Effector memory CD4-positive, alpha-beta T cell (primary cell): ENCODE measurements at places on chromosomes 1 and 21.

DNA sequence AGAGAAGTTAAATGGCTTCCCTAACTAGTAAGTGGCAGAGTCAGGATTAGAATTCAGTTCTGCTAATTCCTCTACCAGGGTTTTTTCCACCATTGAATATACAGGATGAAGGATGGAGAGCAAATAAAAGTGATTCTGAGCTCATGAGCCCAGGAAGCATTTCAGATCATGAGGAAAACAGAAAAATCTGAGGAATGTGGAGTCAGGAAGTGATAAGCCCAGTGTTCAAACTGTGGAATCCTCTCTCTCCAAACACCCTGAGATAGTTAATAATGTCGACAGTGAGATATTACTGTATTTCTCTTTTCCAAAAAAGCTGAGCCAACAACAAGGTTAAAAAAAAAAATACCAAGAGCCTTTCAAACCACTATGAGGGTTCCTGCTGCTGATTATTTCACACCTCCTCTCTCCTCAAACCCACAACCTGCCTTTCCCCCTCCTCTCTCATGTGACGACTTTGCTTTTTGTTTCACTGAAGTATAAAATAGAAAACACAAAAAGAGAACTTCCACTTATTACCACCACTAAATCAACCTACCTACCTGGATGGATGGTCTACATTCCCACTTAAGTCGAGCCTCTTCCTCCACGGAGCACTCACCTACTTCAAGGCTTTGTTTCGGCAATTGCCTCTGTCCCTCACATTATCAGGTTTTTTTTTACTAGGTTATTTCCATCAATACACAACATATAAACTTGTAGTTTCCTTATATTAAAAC, 8.9 kb downstream of the SLAMF1 start:
- H3K4me3 ChIP-seq: peak overlapping the region; percentile 30
- peak overlapping the region; percentile 89 for H3K27ac ChIP-seq
- no peaks in the 10 kb centered on the region for H3K27me3 ChIP-seq
- DNase-seq: peak; percentile 43

GRCh38 chr1:30596891-30597290, 126.5 kb downstream of the MATN1 start:
- H3K4me1 ChIP-seq: no peaks in the 10 kb centered on the region
- H3K4me3 ChIP-seq: no peak overlapping the region
- no peak overlapping the region for H3K27ac ChIP-seq
- H3K36me3 ChIP-seq: no peaks in the 10 kb centered on the region

- H3K4me3 ChIP-seq: no peak overlapping the region
- no peak overlapping the region for H3K27ac ChIP-seq
These were observed 36.9 kb upstream of the ST6GALNAC5 start for GRCh38 chr1:76830373-76830772.

DNA sequence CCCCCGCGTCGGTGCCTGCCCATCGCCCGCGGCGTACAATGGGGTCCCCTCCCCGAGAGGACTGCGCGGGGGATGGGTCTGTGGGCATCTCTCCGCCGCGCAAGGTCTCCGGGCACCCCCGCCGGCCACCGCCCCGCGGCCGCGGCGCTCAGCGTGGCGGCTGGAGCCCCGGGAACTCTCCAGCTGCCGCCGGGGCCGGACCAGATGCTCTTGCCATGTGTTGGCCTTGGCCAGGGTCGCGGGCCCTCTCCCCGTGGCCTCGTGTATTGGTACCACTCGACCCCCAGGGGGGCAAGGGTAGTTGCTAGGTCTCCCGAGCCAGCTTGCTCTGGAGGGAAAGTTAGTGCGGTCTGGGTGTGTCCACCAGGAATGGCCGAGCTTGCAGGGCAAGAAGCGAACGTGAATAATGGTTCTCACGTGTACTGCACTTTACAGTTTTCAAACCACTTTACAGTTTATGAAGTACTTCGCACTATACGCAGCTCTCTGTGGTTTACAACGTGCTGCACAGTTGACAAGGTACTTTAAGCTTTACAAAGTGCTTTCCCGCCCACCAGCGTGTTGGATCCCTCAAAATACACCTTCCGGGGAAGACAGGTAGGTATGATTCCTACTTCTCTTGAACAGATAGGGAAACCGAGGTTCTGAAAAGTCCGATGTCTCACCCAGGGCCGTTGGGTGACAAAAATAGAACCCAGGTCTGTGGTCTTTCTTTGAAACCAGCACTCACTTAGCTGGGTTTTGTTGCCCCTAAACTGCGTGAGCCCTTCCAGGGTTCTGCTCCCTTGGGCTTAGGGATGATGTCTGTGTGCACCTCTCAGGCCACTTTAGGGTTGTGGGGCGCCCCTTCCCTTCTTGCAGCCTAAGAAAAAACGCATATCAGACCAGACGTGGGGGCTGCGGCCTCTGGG, 1.2 kb downstream of the EPHB2 start:
- no peak overlapping the region for H3K4me3 ChIP-seq
- H3K27me3 ChIP-seq: peaks cover 14% of the 10 kb centered on the region
- H3K27ac ChIP-seq: no peak overlapping the region
- no peaks in the 10 kb centered on the region for H3K36me3 ChIP-seq
- DNase-seq: no peak

- H3K4me1 ChIP-seq: no peaks in the 10 kb centered on the region
- H3K36me3 ChIP-seq: no peaks in the 10 kb centered on the region
- H3K27me3 ChIP-seq: no peaks in the 10 kb centered on the region
- no peak overlapping the region for H3K27ac ChIP-seq
- no peak overlapping the region for H3K4me3 ChIP-seq
These were observed 105.1 kb downstream of the COLGALT2 start for GRCh38 chr1:183932412-183932811.

DNA sequence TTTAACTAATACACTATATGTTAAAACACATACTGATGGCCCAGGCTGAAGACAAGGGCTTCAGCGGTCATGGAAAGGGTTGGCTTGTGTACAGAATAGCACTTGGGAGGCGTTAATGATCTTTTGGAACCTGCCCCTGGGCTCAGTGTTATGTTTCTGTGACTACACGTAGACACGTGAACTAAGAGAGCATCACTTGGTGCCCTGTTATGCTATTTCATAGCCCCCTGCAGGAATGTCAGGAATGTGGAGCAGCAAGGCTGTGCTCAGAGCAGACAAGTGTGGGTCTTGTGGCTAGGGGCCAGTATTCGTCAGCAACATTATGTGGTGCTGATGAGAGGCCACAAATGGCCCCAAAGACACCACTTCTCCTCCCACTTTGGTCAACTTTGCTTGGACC, 132.4 kb downstream of the MAP3K21 start:
- no peaks in the 10 kb centered on the region for H3K27me3 ChIP-seq
- DNase-seq: no peak
- H3K27ac ChIP-seq: no peak overlapping the region
- no peak overlapping the region for H3K4me3 ChIP-seq
- no peaks in the 10 kb centered on the region for H3K4me1 ChIP-seq

GRCh38 chr1:111503585-111504060, at the start of the genes ADORA3 and TMIGD3:
Gene ADORA3 (minus strand): TSS chr1:111503633. CDS start chr1:111503354, 279 bp downstream.
Gene TMIGD3 (minus strand): TSS chr1:111503633. CDS start chr1:111503354, 279 bp downstream.
- H3K4me1 ChIP-seq: peaks cover 58% of the 10 kb centered on the region
- H3K27ac ChIP-seq: no peak within 1 kb of the TSS
- peak within 1 kb of the TSS; percentile 14 for H3K4me3 ChIP-seq
- no peaks in the 10 kb centered on the region for H3K36me3 ChIP-seq

DNA sequence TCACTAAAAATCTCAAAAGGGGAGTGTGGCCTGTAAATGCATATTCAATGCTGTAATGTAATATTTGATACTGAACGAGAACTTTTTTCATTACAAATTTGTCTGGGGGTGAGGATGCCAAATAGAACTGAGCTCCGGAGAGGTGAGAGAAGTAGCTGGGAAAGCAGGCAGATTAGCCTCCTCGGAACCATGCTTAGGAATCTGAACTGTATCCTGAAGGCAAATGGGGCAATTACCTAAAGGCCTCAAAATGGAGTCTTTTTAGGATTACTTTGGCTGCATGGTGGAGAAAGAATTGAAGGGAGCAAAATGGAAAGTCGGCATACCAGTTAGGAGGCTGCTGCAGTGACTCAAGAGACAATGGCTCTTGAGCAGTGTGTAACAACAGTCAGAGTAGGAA, 178.8 kb downstream of the CDC7 start:
- no peak for DNase-seq
- H3K36me3 ChIP-seq: no peaks in the 10 kb centered on the region
- H3K27me3 ChIP-seq: no peaks in the 10 kb centered on the region
- H3K4me1 ChIP-seq: no peaks in the 10 kb centered on the region
- no peak overlapping the region for H3K27ac ChIP-seq
- H3K4me3 ChIP-seq: no peak overlapping the region

DNA sequence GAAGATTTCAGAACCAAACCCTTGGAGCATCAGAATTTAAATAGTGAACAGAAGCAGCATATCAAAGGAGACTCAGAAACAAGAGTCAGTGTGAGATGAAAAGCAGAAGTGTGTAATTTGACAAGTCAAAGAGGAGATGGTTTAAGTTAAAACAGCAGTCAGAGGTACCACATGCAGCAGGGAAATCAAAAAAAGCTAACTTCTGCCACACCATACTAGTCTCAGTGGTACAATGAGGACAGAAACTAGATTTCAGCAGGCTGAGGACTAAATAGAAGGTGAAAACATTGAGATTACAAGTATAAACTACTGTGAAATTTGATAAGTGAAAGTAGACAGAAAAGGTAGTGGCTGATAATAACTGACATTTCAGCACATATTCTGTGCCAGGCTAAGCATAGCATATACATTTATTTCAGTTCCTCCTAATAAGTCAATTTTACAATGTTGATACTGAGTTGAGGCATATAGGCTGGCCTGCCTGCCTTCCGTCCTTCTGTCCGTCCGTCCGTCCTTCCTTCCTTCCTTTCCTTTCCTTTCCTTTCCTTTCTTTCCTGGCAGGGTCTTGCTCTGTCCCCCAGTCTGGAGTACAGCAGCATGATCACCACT, 12.6 kb downstream of the SUCO start:
- no peaks in the 10 kb centered on the region for H3K36me3 ChIP-seq
- H3K4me3 ChIP-seq: no peak overlapping the region
- no peak for DNase-seq
- H3K27ac ChIP-seq: no peak overlapping the region

GRCh38 chr1:187013582-187014200, 184.9 kb downstream of the PLA2G4A start:
- DNase-seq: no peak
- H3K27ac ChIP-seq: no peak overlapping the region
- H3K4me3 ChIP-seq: no peak overlapping the region

- H3K27me3 ChIP-seq: no peaks in the 10 kb centered on the region
- no peaks in the 10 kb centered on the region for H3K36me3 ChIP-seq
- peak; percentile 25 for DNase-seq
- no peak overlapping the region for H3K4me3 ChIP-seq
These were observed 28.5 kb upstream of the PKP1 start for GRCh38 chr1:201254625-201255478.

DNA sequence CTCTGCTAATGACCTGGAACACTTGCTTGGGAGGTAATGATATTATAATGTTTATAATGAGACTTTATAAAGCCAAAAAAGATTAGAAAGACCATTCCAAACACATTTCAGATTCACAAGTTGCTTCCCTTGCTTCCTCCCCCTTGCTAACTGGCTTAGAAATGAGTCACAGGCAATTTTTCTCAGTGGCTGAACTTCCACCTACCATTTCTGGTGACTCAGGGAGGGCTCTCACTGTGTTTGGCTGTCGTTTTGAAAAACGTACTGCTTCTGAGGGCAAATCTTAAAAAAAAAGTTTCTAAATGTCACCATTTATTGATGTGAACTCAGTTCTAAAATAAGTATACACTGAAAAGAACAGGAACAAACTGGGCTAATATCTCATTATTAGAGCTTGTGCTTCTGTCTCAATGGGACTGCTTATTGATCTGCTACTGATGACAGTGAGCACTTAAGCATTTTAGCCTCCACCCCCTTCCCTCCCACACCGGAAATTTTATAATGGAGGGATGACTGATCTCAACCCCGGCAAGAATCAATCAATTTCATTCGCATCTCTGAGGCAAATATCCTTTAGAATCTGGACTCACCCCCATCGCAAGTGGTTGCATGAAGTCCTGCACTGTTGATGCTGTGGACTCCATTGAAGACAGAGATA, 278.3 kb downstream of the KCTD3 start:
- H3K4me1 ChIP-seq: no peaks in the 10 kb centered on the region
- no peak for DNase-seq
- no peaks in the 10 kb centered on the region for H3K36me3 ChIP-seq
- H3K4me3 ChIP-seq: no peak overlapping the region
- H3K27me3 ChIP-seq: no peaks in the 10 kb centered on the region

DNA sequence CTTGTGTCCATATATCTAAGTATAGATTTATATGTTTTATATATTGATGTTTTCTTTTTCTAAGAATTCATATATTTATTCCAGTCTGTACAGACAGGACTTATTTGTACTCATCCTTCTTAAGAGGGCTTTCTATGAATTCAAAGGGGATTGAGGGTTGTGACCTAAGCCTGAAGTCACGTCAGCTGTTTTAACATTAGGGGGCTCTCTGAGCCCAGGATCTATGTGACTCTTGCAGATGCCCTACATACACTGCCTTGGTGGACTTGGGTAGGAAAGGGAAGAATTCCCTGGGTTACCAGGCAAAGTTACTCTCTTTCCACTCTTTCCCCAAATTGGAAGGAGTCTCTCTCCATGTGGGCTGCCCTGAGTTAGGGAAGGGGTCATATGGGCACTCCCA, 283.8 kb upstream of the DAB1 start:
- no peaks in the 10 kb centered on the region for H3K4me1 ChIP-seq
- no peaks in the 10 kb centered on the region for H3K27me3 ChIP-seq
- DNase-seq: no peak
- no peaks in the 10 kb centered on the region for H3K36me3 ChIP-seq
- no peak overlapping the region for H3K27ac ChIP-seq
- H3K4me3 ChIP-seq: no peak overlapping the region

DNA sequence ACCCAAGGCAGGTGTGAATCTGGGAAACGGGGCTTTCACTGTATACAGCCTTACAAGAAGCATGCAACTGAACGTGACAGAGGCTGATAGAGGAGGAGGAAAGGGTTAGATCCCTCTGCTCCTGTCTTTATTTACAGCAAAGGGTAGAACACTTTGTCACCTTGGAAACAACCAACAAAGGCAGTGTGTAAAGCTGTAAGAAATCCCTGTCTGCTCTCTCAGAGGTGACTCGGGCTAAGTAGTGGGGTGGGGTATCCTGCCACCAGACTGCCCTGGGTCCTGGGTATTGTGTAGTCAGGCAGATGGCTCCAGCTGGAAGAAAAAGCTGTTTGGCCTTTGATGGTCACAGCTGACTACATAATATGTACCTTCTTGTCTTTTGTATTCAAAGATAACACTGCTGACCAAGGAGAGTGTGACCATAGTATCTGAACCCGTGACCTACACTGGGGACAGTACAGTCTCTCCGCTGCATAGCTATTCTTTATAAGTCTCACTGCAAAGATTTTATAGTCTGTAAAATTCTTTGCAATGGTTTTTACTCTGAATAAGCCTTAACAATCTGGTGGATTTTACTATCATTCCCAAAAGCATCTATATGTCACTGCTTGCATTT, 22.1 kb upstream of the POU2F1 start:
- no peaks in the 10 kb centered on the region for H3K36me3 ChIP-seq
- H3K4me3 ChIP-seq: no peak overlapping the region
- no peaks in the 10 kb centered on the region for H3K27me3 ChIP-seq
- no peaks in the 10 kb centered on the region for H3K4me1 ChIP-seq

GRCh38 chr1:107682467-107682866, 282.5 kb downstream of the VAV3 start:
- no peaks in the 10 kb centered on the region for H3K36me3 ChIP-seq
- no peaks in the 10 kb centered on the region for H3K27me3 ChIP-seq
- H3K27ac ChIP-seq: no peak overlapping the region

- no peak overlapping the region for H3K4me3 ChIP-seq
- H3K27ac ChIP-seq: no peak overlapping the region
- H3K4me1 ChIP-seq: no peaks in the 10 kb centered on the region
- H3K36me3 ChIP-seq: no peaks in the 10 kb centered on the region
These were observed 9.6 kb upstream of the ADORA1 start for GRCh38 chr1:203117611-203118575.

- H3K27me3 ChIP-seq: no peaks in the 10 kb centered on the region
- DNase-seq: no peak
- H3K4me3 ChIP-seq: no peak overlapping the region
- no peaks in the 10 kb centered on the region for H3K36me3 ChIP-seq
These were observed 888.3 kb downstream of the LTN1 start for GRCh38 chr21:28104346-28104745.
